GM23248 (cell line): ENCODE measurements at places on chromosomes 1 and 21. TPM values are rescaled to one million over a fixed set of nuclear protein-coding genes. Genes with fewer than 3 reads are reported as not detected.
A peak's percentile ranks its signal among the peaks of the same experiment; 100 is the strongest.

DNA sequence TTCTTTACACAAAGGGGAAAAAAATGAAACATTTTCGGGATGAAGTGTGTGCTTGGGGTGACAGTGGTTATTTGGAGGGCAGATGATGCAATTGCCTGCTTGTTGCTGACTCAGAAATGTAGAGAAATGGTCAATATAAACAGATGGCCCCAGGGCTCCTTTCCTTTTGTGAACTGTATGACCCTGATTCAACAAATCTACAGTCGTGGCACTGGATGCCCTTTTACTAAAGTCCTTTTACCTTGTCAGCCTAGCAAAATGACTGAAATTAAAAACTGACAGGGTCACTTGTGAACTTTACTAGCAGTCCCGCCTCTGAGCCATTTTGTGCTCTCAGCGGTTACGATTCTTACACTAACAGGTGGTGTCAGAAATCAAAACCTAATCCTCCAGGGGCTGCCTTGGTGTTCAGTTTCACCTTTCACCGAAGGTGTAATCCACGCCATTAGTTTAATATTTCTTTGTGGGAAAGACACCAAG is 49.8 kb downstream of the GREM2 start:
- peak; percentile 51 for DNase-seq

GRCh38 chr1:218348628-218349071 is 3.5 kb downstream of the TGFB2 start:
- no peak for DNase-seq

GRCh38 chr21:15442743-15443469 is 286.9 kb upstream of the USP25 start:
- no peak for DNase-seq

CLEC20A gene
- total RNA-seq, result not detected in 2 replicates

CELA2B gene
- total RNA-seq, result not detected in 2 replicates

DNA sequence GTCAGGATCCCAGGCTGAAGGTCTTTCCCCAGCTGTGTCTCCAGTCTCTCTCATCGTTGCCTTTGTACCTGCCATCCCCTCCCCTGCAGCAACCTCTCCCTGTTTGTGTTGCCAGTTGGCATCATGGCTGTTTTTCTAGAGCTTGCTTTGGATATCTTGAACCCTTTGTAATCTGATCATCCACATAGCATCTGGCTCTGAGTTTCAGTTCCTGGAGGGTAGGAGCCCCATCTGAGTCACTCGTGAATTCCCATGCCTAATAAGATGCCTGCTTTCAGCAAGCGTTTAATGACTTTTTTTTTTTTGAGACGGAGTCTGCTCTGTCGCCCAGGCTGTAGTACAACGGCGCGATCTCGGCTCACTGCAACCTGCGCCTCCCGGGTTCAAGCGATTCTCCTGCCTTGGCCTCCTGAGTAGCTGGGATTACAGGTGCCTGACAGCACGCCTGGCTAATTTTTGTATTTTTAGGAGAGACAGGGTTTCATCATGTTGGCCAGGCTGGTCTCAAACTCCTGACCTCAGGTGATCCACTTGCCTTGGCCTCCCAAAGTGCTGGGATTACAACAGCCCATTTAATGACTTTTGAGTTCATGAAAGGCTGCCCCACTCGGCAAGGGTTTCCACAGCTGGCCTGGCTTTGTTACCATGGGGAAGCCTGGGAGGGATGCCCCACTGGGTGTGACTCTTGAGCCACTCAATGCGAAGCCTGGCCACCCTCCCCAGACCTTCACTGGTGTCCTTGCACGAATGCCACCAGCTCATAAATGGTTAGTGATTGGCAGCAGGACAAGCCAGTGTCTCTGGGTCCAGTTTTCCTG is 11.9 kb downstream of the ALPL start:
- peak; percentile 55 for DNase-seq

EYA3 gene
- 16.9 and 19.2 TPM in 2 replicates for total RNA-seq

CYP4A11 gene
- total RNA-seq, result not detected in 2 replicates

GRCh38 chr1:15628003-15628402 is 10.7 kb downstream of the DDI2 start:
- no peak for DNase-seq

DNA sequence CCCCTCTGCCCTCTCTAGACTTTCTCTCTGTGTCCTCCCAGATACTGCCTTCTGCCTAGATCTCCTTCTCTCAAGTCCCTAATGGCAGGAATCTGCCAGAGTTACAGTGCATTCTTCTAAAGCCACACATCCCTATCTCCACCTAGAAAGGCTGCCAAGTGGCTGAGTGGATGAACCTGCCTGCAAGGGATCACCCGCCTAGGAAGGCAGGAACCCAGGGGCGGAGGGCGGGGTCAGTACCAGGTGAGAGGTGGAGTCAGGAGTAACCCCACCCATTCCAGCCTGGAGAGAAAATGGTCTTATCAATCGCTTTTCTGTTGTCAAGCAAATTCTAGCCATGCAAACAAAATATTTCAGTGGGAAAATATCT is 60.8 kb downstream of the BCAR3 start:
- peak; percentile 39 for DNase-seq

PLEKHN1 gene
- total RNA-seq, result 1.4 and 2.1 TPM in 2 replicates

OR2G6 gene
- total RNA-seq, result not detected in 2 replicates

GRIK3 gene
- not detected in 2 replicates for total RNA-seq

DNA sequence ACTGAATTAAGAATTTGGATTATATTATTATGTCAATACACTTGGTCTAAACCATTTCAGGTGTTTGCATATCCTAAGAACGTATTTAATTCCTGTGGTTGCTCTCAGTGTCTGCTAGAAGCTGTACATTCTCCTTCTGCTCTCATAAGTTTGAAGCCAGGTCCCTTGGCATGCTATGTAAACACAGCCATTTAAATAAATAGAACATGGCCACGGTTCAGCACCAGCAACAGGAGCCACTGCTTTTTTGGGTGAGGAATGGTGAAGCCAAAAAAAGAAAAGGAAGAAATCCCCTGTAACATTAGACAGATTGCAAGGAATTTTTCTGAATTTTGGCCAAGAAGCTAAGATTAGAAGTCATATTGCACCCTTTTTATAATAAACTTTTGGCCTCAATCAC is 19.1 kb downstream of the CCN1 start:
- DNase-seq, result no peak
